ENCODE measurements at places on chromosomes 5 and 9.

- no peak for DNase-seq
Measured at GRCh38 chr5:21212026-21212425, 1224.0 kb upstream of the CDH18 start.

DNA sequence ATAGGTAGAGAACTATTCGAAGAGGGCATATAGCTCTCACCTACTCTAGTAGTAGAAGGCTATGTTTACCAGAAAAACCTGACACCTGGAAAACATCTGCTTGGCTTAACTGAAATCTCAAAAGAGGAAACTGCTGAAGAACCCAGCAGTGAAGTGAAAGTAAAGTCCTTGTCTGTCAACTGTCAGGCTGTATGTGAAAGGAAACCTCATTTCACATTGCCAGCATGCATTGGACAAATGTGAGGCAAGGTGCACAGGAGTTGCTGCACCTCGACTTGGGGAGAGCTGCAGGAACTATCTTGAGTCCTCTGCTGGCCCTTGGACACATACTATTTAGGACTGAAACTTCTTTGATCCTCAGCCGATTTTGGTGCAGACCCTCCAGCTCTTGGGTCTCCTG, 53.3 kb downstream of the NREP start:
- DNase-seq: no peak

- peak; percentile 37 for DNase-seq
Measured at GRCh38 chr5:134226441-134227192, 744 bp upstream of the PPP2CA start.

GRCh38 chr5:94103514-94104245, 362.3 kb upstream of the POU5F2 start:
- DNase-seq: no peak

- no peak for DNase-seq
Measured at GRCh38 chr5:79754865-79755555, 65.4 kb downstream of the CMYA5 start.

GRCh38 chr9:114674798-114675540, 7.0 kb downstream of the TEX48 start:
- no peak for DNase-seq

- no peak for DNase-seq
Measured at GRCh38 chr5:24226479-24226878, 418.3 kb downstream of the CDH10 start.

DNA sequence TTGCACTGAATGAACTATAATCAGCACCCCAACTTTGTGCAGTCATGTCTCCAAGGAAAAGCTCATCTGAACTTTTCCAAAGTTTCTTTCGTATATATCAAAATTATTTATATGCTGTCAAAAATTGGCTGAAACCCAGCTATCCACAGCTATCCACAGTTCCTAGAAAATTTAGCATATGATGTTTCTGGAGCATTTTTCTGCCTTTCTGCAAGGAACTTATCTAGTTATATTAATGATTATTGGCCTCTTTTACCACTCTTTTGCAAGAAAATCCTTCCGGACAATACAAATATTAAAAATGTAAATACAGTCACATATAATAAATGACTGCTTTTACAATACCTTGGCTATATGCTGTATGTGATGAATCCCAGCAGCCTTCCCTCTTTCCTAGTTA, 270.2 kb downstream of the TMEM167A start:
- DNase-seq: no peak

DNA sequence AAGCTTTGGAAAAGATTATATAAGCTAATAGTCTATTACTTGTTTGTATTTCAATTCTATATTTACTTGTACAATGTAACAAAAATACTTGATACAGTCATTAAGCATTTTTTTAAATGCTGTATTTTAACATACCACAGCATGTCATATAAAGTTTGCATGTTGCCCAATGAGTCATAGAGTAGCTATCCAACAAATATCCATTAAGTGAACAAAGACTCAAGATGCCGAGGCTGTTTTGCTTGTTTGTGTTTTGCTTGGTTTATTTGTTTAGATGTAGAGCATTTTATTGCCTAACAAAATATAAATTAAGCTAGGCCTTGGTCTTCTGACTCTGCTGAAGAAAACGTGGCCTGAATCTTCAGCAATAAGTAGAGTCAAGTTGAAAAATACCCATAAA, 1584.3 kb upstream of the NUDT12 start:
- no peak for DNase-seq

GRCh38 chr5:160699301-160699700, 152.7 kb downstream of the ATP10B start:
- no peak for DNase-seq

- peak; percentile 43 for DNase-seq
Measured at GRCh38 chr9:136644343-136644592, 18.4 kb upstream of the EGFL7 start.

GRCh38 chr5:143671674-143672569, 140.0 kb upstream of the HMHB1 start:
- no peak for DNase-seq

- no peak for DNase-seq
Measured at GRCh38 chr5:167633931-167634341, 657.5 kb upstream of the WWC1 start.

GRCh38 chr5:23014266-23014665, 161.1 kb upstream of the CDH12 start:
- DNase-seq: no peak

DNA sequence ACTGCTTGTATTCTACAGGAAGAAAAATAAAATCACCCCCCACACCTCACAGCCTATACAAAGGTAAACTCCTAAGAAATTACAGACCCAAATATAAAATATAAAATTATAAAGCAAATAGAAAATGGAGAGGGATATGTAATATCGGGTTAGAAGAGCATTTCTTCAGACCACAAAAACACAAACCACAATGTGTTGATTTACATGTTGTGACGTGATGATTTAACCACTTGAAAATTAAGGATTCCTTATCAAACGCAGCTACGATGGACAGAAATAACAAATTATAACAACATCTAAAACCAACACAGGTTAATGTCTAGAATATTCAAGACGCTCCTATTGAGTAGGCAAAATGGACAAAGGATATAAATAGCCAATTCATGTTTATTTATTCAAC, 26.3 kb downstream of the SSBP2 start:
- DNase-seq: no peak

DNA sequence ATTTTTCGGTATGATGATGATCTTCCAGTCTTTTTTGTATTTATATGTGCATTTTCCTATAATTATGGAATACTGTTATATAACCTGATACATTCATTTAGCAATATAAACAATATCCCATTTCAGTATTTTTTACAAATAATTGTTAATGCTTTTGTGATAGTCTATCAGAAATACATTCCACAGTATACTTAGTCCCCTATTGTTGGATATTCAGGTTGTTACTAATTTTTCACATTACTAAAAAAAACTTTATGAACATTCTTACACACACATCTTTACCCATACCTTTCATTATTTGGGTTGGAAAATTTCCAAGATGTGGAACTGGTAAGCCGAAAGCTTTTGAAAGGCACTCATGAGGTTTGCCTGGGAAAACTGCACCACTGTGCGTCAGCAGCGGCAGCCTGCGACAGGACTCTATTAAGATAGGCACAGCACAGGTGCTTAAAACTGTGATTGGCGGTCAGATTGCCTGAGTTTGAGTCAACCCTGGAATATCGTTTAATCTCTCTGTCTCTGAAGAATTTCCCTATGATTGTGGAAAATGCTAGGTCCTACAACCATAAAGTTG, 147.5 kb upstream of the ERCC6L2 start:
- no peak for DNase-seq

GRCh38 chr5:76754668-76755078, 38.7 kb downstream of the F2R start:
- no peak for DNase-seq

GRCh38 chr5:170511551-170512258, 7.9 kb downstream of the KCNIP1 start:
- DNase-seq: no peak

GRCh38 chr5:139494832-139495231, 12.3 kb upstream of the STING1 start:
- no peak for DNase-seq

- DNase-seq: no peak
Measured at GRCh38 chr5:108168915-108169314, 213.0 kb downstream of the FBXL17 start.

- DNase-seq: no peak
Measured at GRCh38 chr5:5558102-5558501, 135.6 kb downstream of the ICE1 start.

DNA sequence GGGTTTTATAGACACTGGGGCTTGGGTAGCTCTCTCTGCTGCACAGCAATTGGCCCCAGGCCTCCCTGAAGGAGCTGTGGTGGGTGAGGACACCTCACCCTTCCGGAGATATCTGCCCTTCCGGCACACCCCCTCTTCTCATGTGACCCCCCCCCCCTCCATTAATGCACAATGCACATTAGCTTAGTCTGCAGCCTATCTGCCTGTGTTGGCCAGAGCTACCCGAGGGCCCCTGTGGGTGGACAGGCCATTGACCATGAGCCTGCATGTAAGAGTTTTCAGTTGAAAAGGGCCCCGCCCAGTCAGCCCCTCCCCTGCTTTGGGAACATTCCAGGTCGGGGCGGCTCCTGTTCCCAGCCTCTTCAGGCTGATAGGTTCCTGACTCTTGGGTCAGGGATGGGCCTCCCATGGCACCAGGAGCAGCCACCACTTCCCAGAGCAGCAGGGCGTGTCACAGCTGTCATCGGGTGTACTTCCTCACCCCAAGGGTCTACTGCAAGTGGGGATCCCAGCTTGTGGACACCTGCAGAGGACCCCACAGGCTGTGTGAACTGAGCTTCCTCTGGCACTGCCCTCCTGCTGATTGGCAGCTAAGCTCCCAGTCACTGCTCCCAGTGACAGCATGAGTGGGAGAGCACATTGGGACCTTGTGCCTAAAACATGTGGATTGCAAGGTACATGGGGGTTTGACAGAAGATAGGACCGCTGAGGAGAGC, 17.8 kb downstream of the PHF2 start:
- no peak for DNase-seq

DNA sequence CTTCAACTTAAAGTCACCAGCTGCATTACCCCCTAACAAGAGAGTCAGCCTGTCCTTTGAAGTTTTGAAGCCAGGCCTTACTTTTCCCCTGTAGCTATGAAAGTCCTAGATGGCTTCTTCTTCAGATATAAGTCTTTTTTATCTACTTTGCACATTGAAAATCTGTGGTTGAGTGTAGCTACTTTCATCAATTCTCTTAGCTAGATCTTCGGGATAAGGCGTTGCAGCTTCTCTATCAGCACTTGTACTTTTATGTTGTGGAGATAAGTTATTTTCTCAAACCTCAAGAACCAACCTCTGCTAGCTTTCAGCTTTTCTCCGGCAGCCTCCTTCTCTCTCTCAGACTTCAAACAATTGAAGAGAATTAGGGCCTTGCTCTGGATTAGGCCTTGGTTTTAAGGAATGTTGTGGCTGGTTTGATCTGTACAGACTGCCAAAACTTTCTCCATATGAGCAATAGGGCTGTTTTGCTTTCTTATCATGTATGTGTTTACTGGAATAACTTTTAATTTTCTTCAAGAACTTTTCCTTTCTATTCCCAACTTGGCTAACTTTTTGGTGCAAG, 21.6 kb downstream of the CATSPER3 start:
- no peak for DNase-seq

GRCh38 chr5:14213813-14214585, 70.9 kb downstream of the TRIO start:
- DNase-seq: no peak

DNA sequence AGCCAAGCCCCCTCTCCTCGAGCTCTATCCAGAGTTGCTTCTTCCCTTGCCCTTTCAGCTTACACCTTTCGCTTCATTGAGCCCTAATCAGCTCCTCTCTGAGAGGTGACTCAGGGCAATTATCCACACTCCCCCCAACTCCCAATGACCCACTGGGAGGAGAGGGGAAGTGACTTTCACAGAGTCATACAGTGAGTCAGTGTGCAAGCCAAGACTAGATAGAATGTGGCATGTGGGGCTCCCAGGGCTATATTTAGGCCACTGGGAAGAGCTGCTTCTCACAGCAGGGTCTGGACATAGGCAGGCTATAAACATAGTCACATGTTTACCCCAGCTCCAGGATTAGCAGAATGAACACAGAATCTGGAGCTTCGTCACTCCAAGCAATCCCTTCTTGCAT, 57.4 kb downstream of the NRG2 start:
- DNase-seq: no peak

- no peak for DNase-seq
Measured at GRCh38 chr9:68437785-68438184, 81.4 kb downstream of the PGM5 start.

All from stimulated activated CD8-positive, alpha-beta memory T cell treated with anti-CD3 and anti-CD28 coated beads, Interleukin-4, amount 100 ng/mL, for 4 hours (primary cell).